Stimulated activated naive CD8-positive, alpha-beta T cell treated with anti-CD3 and anti-CD28 coated beads, Interleukin-15, amount 100 ng/mL, for 72 hours (primary cell): ENCODE measurements at places on chromosomes 4 and X.

DNA sequence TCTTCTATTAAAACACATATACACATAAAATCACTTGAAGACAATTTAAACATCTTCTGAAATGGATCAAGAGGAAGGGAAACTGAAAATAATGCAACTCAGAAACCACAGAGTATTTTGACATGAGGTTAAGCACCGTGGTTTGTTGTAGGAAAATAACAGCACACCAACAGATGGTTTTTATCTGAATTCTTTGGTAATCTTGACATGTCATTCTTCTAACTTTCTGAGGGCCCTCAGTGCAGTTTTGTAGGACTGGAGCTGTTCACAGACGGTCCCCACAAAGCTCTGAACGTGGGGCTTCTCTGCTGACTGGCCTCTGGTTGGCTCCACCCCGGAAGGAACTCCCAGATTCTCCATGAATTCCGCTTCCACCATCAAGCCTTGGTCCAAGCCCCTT lies 16.0 kb upstream of the TLR8 start:
- DNase-seq, result no peak

- no peak for DNase-seq
Measured at GRCh38 chr4:102751941-102752340, 8.8 kb downstream of the MANBA start.

DNA sequence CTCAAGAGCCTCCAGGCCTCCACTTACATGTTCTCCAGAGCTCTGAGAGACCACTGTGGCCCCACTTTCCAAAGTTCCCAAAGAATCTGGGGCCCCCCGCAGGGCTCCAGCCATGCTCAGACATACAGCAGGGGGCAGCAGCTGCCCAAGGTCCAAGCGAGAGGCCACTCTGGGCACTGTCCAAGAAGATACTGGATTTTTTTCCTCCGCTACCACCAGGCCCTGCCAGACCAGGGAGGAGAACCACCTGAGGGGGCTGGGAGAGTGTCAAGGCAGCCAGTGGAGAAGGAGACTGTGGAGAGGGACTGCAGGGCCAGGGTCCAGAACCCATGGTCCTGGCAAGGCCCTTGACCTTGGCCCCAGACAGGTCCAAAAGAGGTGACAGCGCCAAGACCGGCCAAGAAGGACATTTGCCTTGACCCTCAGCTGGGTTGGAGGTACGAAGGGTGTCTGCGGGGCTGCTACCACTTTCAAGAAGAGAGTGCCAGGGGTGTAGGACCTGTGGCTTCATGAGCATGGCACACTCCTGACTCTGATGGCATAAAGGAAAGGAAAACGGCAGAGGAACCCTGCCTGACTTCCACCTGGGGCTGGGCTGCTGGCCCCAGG lies 5.3 kb downstream of the EMD start:
- no peak for DNase-seq

DNA sequence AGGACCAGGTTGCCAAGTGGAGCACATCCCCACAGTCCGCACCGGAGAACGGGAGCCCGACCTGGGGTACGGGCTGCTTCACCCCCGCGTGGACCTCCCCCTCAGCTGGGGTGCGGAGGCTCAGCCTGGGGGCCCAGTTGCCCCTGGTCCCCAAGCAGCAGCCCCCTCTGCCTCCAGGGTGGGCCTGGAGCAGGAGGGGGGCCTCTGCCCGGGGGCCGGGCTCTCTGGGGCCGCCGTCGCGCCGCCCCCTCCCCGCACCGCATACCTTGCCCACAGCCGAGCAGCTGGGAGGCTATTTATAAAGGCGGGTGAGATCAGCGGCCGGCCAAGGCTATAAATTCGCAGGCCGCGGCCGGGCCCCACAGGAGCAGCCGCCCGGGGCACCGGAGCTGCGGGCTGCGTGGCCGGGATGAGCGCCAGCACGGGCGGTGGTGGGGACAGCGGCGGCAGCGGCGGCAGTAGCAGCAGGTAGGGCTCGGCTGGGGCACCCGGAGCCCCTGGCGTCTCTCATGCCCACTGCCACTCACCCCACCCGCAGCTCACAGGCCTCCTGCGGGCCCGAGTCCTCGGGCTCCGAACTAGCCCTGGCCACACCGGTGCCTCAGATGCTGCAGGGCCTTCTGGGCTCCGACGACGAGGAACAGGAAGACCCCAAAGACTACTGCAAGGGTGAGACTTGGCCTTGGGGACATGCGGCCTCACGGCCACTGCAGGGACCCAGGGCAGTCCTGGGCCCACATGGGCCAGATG lies at the start of gene SRPK3:
Gene SRPK3, plus strand, starts transcription at position 364 of the 750 bp plus-strand sequence. Its CDS starts 46 bp downstream, at position 410.
- no peak for DNase-seq

GRCh38 chrX:119251386-119251785 lies 15.3 kb downstream of the PGRMC1 start:
- no peak for DNase-seq

DNA sequence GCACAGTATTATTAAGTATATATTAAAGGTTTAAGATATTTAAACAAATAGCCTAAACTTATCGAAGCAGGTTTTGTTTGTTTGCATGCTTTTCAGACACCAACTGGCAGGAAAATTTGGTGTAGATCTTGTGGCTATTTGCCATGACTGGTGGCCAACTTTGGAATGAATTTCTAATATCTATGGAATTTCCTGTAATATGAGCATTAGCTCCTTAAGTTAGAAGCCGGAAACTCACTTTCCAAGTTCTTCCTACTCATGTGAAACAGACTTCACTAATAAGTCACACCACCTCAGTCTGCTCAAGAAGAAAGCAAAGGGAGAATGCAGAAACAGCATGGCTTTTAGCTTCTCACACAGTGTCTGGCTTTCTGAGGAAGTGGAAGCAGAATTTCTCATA lies 563.9 kb downstream of the GRXCR1 start:
- no peak for DNase-seq

- DNase-seq, result no peak
Measured at GRCh38 chr4:183403486-183403885, 41.0 kb upstream of the CDKN2AIP start.

DNA sequence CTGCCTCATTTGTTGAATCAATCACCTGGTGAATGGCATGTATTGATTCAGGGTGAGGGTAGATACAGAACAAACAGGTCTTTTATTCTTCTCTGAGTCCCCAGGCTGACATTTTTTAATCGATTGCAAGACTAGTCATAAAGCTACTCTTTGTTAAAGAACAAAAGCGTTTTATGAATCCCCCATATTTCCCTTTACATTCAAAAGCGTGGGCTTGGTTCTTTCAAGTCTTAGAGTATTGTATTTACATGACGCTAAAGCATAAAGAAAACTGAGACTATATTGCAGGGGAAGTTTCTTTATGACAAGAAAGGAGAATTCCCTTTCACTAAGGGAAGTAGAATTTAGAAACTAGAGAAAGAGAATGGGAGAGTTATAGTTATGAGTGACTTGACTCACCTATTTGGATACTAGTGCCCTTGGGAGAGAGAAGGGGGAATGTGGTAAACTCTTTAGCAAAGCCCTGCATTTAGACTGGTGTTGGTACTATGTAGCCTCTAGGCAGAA lies 69.3 kb upstream of the PDE5A start:
- DNase-seq, result no peak

DNA sequence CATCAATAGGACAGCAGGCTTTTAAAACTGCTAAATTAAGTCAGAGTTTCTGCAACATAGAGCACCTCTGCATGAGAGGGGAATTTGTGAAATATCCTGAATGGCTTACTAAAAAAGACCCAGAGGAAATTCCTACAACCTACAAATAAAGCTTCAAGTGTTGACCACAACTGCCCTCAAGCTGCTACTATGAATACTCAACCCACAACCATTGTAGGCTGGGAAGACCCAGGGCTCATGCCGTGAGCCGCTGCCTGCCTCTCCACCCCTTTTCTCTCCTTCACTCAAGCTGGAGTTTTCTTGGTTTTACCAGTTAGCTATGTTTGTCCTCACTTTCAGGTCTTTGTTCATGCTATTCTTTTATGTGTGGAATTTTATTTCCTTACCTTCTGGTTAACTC lies 151.6 kb downstream of the EMCN start:
- DNase-seq, result no peak

DNA sequence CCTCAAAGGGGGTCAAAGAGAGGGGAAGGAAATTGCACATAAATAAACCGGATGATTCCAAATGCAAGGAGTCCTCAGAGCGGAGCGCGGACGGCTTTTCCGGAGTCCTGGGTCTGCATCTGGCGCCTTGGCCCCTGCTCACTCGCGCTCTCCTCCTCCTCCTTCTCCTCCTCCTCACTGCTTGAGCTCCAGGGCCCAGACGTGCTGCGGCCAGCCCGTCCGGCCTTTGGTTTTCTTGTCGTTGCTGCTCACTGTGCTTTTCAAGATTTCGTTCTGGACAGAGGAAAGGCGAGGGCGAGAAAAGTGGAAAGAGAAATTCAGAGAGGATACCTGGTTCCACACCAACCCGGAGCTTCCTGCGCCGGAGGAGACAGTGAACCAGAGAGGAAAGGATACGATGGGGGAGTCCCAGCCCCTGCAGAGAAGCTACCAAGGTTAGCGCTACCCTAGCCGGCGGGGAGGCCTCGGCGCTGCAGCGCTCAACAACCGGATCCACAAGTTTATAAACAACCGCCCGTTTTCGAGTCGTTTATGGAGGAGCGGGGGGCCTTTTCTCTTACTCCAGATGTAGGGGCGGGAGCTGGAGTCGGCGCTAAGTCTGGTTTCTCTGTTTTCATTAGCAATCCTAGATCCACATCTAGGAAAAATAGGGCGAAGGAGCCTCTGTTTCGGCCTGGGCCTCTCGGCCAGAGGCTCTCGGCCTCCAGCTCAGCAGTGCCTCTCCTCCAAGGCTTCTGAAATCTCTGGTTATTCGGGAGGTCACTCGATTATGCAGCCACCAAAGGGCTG lies 2.7 kb downstream of the HAND2 start:
- no peak for DNase-seq

- no peak for DNase-seq
Measured at GRCh38 chr4:52760256-52760655, 9.0 kb upstream of the ERVMER34-1 start.

- no peak for DNase-seq
Measured at GRCh38 chr4:4361883-4362282, 25.0 kb upstream of the NSG1 start.

- no peak for DNase-seq
Measured at GRCh38 chrX:119266364-119266995, 30.4 kb downstream of the PGRMC1 start.

DNA sequence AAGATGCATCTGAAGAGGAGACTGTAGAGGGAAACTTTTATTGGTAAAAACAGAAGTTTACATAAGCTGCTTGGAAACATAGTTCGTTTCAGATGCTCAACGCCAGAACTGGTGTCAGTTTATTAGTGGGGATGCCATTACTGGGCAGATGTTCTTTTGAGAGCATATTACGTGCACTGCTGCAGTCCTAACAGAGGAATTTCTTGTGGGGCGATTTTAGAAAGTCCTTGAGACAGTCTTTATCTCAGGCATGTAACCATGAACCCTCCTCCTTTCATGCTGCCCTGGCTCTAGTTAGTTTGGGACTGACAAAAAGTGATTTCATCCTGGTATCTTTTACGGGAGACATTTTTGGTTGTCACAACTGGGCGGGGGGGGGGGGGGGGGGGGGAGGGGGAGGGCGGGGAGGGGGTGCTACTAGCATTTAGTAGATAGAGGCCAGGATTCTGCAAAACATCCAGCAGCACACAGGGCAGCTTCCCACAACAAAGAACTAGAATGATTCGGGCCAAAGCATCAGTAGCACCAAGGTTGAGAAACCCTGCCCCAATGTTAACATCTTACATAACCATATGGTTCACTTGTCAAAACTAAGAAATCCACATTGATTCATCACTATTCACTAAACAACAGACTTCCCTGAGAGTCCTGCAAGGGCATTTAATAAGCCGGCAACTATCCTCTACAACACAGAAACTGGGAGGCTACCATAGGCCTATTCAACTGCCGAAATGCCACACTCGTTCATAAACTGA lies 118.6 kb upstream of the FTHL17 start:
- no peak for DNase-seq

DNA sequence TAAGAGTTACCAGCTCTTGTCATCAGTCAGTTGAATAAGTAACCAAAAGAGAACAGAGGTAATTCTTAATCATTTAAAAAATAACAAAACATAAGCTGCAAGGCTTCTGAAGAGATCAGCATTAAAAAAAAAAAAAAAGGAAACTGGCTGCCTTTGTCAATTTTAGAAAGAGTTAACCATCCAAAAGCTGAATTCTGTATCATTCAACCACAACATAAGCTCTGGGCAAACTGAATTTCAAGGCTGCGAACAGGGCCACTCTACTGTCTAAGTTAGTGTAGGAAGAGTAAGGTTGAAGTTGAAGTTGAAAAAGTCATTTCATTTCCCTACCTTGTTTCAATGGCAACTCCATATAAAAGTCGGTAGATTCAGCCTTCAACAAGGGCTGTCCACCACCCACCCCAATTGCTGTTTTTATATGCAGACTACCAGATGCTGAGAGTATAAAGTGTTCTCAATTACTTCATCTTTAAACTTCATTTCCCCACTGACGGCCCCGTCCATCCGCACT lies 1.1 kb upstream of the LIN54 start:
- no peak for DNase-seq

- DNase-seq, result no peak
Measured at GRCh38 chr4:15451866-15452765, 17.6 kb upstream of the CC2D2A start.

GRCh38 chr4:6617246-6617645 lies 23.2 kb upstream of the MRFAP1 start:
- DNase-seq, result no peak

GRCh38 chr4:11470438-11471045 lies 41.8 kb upstream of the HS3ST1 start:
- no peak for DNase-seq

DNA sequence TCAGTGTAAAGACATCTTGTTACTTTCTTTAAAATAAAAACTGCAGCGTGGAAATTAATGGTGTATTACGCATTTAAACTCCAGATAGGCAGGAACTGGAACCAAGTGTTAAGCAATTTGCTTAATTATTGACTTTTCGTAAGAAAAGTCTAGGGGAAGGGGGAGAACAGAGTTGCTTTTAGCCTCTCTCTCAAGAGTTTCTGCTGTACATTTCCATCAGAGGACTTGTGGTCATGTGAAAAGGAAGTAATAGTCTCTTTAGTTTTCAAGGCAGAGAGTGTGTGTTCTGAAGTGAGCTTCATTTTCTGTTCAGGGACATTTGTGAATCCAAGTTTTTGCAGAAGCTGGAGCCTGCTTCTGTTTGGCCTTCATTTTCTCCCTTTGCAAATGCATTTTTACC lies 127.2 kb downstream of the UBE2K start:
- no peak for DNase-seq

DNA sequence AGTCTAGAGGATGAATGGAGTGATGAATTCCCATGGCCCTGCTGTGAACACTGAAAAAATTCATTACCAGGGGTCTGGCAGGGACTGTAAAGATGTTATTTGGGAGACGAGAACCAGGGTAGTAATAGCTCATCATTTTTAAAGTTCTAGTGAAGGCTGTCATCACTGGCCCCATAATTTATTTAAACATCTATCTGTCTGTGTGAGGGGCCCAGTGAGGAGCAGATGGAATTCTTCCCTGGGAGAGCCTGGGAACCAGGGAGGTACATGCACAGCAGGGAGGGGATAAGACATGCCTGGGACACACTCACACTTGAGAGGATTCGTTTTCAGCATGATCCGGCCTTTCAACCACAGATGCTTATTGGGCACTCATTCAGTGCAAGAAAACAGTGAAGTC lies 162.0 kb downstream of the PDGFRA start:
- DNase-seq, result no peak
